ENCODE measurements at places on chromosomes 2 and 18. TPM values are rescaled to one million over a fixed set of nuclear protein-coding genes. Genes with fewer than 3 reads are reported as not detected.
A peak's percentile ranks its signal among the peaks of the same experiment; 100 is the strongest.

Gene KHK
- total RNA-seq, result 0.85 TPM

DNA sequence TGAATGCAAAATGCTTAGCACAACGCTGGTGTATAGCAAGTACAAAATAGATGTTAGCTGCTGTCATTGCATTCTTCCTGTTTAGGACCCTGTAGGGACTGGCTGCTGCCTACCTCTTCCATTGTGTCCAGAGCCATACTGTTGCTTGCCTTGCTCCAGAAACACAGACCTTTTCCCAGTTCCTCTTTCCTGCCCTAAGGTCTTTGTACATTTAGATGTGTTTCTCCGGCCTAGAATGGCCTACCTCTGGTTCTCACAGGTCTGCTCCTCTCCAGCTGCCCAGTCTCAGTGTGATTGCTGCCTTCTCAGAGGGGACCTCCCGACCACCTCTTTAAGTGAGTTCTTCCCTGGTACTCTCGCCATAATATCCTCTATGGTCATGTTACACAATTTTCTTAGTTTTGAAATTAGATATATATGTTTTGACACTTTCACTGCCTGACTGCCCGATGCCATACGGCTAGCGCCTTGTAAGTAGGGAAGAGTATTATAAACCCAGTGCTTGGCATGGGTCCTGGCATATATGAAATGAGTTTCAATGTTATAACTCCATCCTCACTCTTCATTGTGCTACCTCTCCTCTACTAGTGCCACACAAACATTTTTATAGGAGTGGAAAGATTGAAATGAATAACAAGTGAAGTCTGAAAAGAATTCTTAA is 48.3 kb downstream of the RFTN2 start:
- H3K27me3 ChIP-seq, result no peaks in the 10 kb centered on the region
- no peaks in the 10 kb centered on the region for H3K36me3 ChIP-seq
- no peak overlapping the region for H3K27ac ChIP-seq
- H3K4me3 ChIP-seq, result no peak overlapping the region

- H3K27me3 ChIP-seq, result no peaks in the 10 kb centered on the region
- H3K36me3 ChIP-seq, result no peaks in the 10 kb centered on the region
- no peak overlapping the region for H3K27ac ChIP-seq
- DNase-seq, result no peak
- H3K4me1 ChIP-seq, result no peaks in the 10 kb centered on the region
These were observed 117.7 kb upstream of the SMIM21 start for GRCh38 chr18:75545189-75545588.

Gene ABCG5
- 4.0 TPM for total RNA-seq

DNA sequence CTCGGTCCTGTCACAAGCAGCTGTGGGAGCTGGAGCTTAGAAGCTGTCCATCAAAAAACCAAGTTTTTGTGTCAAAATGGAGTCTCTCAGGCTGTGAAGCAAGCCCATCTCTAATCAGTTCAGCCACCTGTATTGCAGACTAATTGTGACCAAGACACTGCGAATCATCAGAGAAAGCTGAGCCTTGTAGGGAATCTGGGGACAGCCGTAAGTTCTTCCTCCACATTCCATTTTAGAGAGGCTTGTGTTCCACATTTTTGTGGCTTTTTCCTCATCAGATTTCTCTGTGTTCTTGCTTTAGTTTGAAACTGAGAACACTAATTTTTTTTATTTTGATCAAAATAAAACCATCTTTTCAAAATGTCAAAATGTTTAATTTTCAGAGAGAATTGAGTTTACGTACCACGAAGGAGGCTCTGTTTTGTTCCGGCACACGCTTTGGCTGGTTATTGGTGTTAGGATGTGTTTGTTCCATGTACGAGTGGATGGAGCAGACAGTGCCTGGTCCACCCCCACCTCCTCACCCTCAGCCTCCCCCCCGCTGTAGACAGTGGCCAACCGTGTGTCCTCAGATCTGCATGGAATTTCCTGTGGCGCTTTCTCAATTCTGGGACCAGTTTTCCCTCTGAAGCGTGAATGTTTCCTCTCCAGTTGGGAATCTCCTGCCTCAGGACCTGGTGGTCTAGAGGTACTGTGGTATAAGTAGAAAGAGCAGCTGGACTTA is 140.8 kb downstream of the AGAP1 start:
- H3K4me3 ChIP-seq, result no peak overlapping the region
- no peaks in the 10 kb centered on the region for H3K4me1 ChIP-seq
- H3K27me3 ChIP-seq, result no peaks in the 10 kb centered on the region

DNA sequence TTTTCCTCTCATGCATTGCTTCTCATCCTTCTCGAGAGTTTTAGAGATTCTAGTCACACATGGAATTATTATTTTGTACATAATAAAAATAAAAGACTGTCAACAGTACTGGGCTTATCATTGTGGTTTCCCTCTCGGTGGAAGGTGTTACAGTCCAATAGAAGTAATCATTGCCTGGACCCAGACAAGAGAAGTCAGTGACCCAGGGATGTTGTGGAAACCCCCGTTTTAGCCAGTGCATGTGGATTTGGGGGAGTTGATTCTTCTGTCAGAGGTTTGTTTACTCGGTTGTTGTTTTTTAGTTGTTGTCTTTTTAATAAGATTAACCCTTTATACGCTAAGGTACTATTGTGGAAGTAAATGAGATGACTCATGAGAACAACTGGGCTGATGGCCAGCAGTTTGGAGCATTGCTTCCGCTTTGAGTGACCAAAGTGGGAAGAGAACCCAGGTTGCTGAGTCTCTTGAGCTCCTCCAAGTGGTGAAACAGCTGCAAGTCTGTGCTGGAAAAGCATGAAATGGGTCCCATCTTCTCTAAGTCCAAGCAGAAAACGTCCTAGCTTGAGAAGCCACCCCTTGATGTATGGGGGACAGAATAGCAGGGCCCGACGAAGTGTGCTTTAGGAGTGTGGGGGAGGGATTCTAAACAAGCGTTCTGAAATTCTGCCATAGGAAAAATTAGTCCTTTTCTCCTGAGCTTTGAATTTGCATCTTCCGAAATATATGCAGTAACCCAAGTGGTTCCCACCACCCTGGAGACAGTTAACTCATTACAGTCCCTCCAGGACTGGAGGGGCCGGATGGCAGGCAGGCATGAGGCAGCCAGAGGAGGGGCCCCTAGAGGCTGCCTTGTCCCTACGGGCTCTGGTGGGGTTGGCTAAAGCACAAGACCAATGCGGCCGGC is 61.8 kb upstream of the GPR45 start:
- no peak for DNase-seq
- H3K27me3 ChIP-seq, result no peaks in the 10 kb centered on the region
- H3K36me3 ChIP-seq, result no peaks in the 10 kb centered on the region
- no peak overlapping the region for H3K4me3 ChIP-seq

Gene LCT
- total RNA-seq, result not detected

GRCh38 chr2:97645112-97645694 is 659 bp upstream of the COX5B start:
- peak overlapping the region; percentile 98 for H3K27ac ChIP-seq
- peak overlapping the region; percentile 92 for H3K4me3 ChIP-seq
- no peaks in the 10 kb centered on the region for H3K27me3 ChIP-seq
- H3K36me3 ChIP-seq, result peaks cover 18% of the 10 kb centered on the region
- peaks cover 3% of the 10 kb centered on the region for H3K4me1 ChIP-seq
- no peak for DNase-seq
